NCI-H1930 (cell line): ENCODE measurements at places on chromosomes 12 and 14.

- no peak for DNase-seq
Observed at GRCh38 chr14:104007121-104007520, 64.8 kb upstream of the RD3L start.

DNA sequence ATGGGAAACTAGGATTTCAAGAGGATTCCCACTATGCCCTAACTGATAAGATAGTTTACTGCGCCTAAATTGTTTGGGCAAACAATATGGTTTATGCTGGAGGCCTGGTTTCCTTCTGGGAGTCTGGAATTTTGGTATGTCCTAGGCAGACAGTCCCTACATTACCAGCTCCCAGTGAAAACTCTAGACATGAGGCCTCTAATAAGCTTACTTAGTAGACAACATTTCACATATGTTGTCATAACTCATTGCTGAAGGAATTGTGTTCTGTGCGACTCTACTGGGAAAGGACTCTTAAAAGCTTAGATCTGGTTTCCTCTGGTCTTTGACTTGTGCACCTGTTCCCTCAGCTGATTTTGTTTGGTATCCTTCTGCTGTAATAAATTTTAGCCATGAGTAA, 18.0 kb upstream of the PRPF39 start:
- DNase-seq = no peak

- DNase-seq = no peak
Observed at GRCh38 chr12:99261256-99261655, 386.3 kb upstream of the GARIN6 start.

GRCh38 chr12:120532701-120533238, 1.4 kb upstream of the RNF10 start:
- DNase-seq = no peak

GRCh38 chr12:127414636-127415035, 852.3 kb upstream of the TMEM132C start:
- no peak for DNase-seq

- DNase-seq = no peak
Observed at GRCh38 chr14:89429199-89430181, 12.5 kb upstream of the FOXN3 start.

- peak; percentile 78 for DNase-seq
Observed at GRCh38 chr12:47636908-47637780, 68.7 kb downstream of the RPAP3 start.

DNA sequence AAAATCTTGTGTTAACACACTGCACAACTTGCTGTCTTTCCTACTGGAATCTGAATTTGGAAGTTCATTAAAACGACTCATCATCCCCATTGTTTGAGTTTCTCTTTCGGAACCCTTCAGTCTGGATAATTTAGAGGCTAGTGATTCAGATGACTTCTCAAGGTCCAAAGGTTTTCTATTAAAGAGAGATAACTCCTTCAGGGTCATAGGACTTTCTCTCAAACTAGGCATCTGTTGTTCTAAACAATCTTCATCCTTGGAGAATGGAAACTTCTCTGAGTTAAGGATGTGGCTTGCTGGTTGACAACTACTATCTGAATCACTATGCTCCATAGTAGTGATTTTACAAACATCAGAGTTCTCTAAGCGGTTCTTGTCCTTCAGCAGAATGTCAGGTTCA, 4.4 kb downstream of the MLH3 start:
- DNase-seq = no peak

DNA sequence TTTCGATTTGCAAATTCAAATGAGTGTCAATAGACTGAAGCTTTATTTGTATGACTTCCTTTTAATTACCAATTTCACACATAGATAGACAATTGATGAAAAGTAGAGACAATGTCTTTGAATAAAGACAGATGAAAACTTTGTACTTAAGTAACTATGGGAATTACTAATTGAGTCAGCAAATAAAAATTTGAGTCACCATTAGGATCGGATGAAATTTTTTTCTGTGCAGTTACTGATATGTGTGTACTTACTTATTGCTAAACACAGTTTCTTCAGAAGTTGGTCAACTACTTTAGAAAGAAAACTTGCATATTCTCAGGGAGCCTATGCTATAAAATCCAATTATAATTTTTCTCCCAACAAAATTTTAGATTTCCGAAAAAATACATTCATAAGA, 224.9 kb upstream of the SLC16A7 start:
- no peak for DNase-seq

GRCh38 chr12:52829986-52830770, 3.9 kb downstream of the KRT79 start:
- no peak for DNase-seq

DNA sequence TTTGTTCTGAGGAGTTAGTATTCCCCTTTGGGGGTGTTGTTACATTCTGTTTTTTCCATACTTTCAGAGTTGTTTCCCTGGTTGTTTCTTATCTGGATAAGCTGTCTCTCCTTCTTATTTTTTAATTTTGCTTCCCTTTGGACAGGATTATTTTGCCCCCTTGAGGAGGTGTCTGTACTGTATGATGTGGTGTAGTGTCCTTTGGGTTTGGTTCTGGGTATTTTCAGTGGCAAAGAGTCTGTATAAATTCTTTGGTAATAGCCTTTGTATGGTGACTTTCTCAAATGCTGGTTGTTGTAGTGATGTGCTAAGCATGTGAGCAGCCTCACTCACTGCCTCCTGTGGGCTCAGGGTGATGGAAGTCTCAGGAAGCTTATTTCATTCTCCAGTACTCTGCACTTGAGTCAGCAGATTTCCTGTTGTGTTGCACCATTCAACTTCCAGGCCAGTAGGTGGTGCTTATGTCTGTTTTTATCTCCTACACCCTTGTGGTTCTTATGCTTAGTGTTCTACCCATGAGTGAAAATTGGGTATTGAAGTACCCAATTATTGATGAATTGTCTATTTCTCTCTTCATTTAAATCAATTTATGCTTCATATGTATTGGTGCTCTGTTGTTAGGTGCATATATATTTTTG, 103.3 kb upstream of the PMCH start:
- no peak for DNase-seq

DNA sequence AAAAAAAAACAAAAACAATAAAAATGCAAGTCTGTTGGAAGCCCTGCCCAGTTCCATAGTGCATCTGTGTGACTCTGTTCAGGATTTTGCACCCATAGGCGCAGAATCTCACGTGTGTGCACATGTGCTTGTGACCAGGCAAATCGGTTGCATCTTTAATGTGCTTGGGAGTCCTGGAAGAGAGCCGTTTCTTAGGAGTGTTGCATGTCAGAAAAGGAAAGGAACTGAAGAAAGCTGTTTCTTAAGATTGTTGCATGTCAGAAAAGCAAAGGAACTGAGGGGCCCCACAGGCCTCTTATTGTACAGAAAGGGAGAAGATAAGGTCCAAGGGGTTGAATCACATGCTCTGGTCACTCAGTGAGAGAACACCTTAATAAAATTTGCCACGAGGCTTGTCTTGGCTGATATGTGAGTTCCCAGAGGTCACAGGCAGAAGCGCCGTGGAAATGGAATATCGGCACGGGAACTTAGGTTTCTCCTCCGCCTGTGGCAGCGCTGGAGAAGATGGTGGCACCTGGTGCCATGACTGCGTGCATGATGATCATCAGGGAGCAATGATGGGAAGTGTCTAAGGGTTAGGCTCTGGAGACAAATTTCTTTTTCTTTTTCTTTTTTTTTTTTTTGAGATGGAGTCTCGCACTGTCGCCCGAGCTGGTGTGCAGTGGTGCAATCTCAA, 90.0 kb downstream of the LRRC74A start:
- DNase-seq = no peak
